HFFc6 (cell line): ENCODE measurements at places on chromosomes 7 and 10.

- DNase-seq, result no peak
Observed at GRCh38 chr10:119675483-119676170, 24.4 kb downstream of the BAG3 start.

DNA sequence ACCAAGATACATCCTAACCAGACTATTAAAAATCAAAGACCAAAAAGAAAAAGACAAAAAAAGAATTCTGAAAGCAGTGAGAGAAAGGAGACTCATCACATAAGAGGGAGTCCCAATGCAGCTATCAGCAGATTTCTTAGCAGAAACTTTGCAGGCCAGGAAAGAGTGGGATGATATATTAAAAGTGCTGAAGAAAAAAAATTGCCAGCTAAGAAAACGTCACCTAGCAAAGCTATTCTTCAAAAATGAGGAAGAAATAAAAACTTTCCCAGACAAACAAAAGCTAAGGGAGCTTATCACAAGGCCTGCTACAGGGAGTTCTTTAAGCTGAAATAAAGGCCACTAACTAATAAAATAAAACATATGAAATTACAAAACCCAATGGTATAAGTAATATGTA is 40.5 kb upstream of the CDK6 start:
- DNase-seq, result no peak

GRCh38 chr7:50649259-50649885 is 84.2 kb upstream of the DDC start:
- DNase-seq, result no peak

DNA sequence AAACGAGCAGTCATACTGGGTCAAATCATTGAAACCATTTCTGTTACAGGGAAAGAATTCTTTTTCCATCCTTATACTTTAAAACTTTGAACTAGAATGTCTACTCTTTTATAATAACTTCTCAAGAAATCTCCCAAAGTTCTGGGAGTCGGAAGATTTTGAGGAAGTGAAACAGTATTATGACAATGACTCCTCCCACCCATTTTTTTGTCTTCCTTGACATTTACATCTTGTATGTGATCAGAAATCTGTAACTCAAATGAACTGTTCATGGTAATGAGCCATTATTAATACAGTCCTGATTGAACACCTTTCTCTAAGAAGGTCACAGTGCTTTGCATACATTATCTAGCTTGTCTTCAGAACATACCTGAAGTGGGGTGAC is 227.4 kb downstream of the CELF2 start:
- DNase-seq, result no peak

- DNase-seq, result no peak
Observed at GRCh38 chr7:97731736-97732564, at the start of gene TAC1. Gene TAC1, plus strand, starts transcription at chr7:97732086. Its CDS starts 527 bp downstream, at chr7:97732613.

- DNase-seq, result no peak
Observed at GRCh38 chr7:38142736-38143135, 35.3 kb upstream of the STARD3NL start.
